ENCODE measurements at places on chromosomes 13 and 19.

DNA sequence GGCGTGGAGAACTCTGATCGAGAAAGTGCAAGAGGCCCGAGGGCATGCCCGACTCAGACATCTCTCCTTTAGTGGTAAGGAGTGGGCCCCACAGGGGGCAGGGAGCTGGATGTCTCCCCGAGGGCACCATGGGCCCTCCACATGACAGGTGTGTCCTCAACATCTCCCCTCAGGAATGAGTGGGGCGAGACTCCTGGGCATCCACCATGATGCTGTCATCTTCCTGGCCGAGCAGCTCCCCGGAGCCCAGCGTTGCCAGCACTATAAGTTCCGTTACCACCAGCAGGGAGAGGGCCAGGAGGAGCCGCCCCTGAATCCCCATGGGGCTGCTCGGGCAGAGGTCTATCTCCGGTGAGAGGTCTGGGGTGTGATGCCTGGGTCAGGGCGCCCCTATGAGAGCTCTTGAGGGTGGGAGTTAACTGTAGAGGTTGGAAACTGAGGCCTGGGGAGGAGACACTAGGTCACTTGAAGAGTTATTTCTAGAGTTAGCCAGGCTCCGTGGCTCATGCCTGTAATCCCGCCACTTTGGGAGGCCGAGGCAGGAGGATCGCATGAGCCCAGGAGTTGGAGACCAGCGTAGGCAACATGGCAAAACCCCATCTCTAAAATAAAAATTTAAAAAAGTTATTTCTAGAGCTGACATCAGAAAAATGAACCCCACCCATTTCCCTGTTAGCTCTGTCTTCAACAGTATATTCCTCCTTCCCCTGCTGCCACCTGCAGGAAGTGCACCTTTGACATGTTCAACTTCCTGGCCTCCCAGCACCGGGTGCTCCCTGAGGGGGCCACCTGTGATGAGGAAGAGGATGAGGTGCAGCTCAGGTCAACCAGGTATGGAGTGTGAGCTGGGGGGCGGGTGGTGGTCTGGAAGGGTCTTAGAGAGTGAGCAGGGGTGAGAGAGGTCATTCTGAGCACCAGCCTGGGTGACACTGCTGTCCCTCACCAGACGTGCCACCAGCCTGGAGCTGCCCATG is 5.1 kb downstream of the IGFLR1 start:
- DNase-seq: peak; percentile 10

- DNase-seq: no peak
Observed at GRCh38 chr19:39142630-39143029, 17.0 kb downstream of the PAK4 start.

DNA sequence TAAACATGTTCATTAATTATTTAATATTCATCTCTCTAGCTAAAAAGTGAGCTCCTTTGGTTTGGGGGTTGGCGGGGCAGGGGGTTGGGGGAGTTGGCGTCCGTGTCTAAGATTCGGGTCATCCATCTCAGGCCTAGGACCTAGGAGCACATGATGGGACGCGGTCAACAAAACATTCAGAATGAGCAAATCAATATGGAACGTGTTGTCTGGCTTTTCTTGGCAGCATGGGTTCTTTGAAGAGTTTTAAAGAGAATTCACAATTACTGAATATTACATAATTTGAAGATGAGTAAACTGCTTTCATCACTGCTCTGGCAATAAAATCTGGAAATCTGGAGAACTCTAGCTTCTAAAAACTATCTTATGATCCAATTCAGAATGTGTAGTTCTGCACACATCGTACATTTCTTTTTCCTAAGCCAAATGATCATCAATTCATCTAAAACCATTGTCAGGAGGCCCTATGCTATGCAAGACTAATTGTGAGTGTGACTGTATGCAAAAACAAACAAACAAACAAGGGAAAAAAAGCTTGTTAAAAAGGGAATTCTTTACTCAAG is 5.4 kb upstream of the ARGLU1 start:
- DNase-seq: no peak

DNA sequence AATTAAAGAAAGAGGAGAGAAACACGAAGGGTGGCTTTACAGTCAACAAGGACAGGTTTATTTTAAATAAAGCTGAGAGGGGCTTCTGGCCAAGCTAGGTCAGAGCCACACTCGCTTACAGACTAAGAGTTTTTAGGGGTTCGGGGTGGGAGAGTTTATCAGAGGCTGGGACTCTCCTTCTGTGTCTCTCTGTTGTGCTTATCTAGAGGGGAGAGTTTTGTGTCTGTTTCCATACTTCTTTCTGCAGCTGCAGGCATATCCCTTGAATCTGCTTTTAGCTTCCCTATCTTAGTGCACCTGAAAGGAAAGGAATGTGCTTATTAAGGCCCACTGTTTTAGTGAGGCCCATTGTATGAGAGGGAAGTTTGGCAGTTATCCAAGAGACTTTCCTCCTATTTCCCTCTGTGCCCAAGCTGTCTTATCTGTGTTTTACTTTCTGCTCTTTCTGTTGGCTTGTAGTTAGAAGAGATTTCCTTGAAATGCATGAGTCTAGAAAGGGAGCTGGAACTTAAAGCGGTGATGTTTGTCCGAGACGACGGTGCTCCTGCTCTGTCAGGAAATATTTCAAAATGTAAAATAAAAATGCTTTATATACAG is 275.3 kb downstream of the KCTD12 start:
- no peak for DNase-seq
